ENCODE measurements at places on chromosomes 4 and X.

- no peak for DNase-seq
Observed at GRCh38 chrX:43283187-43283586, 372.9 kb upstream of the MAOA start.

DNA sequence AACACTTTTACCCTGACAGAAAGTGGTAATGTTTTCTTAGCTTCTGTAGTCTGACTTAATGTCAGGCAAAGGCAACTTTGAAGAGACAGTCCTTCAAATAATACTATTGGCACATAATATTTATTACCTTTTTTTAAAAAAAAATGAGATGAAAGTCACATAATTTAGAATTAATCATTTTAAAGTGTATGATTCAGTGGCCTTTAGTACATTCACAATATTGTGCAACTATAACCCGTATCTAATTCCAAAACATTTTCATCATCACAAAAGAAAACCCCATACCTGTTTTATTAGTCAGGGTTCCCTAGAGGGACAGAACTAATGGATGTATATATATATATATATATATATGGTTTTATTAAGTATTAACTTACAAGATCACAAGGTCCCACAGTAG is 94.8 kb upstream of the TEX13A start:
- DNase-seq: no peak

DNA sequence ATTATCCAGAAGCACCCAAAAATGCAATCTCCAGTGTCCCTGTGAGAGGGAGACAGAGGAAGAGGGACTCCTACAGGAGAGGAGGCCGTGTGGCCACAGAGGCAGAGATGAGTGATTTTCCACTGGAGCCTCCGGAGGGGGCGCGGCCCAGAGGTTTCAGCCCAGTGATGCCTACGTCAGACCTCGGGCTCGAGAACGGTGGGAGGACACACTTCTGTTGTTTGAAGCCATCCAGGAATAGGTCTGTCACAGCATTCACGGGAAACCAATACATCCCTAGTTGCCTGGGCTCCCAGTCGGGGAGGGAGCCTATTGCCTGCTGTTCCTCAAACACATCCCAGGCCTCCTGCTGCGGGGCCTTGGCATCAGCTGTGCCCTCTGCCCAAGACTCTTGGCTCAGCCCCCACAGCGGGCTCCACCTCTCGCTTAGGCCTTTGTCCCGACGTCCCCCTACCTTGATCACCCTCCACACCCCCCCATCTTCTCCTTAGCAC is 39.2 kb upstream of the HMX1 start:
- peak; percentile 38 for DNase-seq

DNA sequence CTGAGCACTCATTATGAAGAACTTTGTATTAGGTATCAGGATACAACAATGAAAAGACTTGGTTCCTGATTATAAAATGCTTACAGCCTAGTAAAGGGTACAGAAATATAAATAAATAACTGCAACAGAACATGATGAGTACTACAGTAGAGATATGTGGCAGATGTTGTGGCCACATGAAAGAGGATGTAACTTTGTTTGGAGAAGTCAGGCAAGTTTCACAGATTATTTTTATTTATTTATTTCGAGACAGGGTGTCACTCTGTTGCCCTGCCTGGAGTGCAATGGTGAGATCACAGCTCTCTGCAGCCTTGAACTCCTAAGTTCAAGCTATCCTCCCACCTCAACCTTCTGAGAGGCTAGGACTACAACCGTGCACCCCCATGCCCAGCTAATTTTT is 15.8 kb upstream of the UBE2K start:
- DNase-seq: no peak

DNA sequence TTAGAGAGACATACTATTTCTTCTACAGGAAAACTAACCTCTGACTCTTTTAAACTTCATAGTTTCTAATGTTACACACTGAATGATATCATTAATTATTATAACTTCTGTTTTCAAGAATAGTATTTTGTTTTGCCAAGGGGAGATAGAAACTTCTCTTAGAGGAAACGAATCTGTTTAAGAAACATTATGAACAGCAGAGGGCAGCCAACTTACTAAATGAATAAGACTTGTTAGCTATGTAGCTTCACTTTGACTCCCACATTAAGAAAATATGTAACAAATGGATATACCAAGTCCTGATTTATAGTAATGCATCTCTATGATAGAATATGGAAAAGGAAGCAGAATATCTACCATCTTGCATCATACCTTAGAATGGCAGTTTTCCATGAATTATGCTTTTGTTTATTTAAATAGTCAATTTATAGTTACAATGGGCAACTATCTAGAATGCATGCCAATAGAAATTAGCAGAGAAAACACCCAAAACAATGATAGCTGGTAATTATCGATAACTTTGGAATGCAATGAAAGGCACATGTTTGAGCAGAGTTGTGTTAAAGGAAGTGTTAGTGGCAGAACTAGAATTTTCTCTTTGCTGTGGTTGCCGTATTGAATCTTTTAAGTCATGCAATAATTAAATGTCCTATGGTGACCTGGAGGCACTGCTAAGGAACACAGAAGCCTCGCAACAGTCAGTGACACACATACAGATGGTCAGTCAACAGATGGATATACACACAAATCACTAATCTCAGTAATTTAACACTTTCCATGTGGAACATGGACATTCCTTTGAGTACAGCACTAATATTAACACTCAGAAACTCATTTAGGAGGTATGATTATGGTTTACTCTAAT is 105.7 kb upstream of the PDLIM3 start:
- DNase-seq: no peak

DNA sequence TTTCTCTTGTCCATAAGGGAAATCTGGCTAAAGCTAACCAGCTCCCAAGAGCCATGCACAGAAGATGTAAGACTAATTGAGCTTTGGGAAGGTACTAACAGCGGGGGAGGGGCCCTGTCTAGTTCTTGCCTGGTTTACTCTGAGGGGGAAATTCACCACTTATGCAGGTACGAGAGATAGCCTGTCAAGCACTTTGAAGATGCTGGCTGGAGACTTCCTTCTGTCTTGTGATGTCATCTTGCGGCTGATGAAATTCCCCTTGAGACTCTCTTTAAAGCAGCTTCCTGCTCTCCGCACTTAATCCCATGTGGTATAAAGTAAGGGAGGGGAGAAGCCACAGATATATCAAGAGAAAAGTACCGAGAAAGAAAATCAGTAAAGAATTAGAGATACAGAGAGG is 345.3 kb downstream of the MAPK10 start:
- DNase-seq: no peak

DNA sequence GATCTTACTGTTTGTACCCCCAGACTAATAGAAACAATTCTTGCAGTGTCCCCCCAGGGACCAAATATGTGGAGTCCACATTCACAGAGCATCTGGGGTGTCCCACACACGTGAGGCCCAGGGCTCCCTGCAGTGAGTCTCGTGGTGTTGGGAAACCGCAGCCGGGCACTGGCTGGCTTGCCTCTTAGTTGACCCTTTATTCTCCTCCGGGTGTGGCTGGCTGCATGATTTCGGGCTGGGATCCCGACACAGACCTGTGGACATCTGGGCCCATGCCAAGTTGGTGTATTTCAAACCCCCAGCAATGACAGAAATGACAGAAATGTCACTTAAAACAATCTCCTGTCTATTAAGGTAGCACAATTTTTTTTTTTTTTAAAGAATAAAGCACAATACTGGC is 15.6 kb upstream of the CLDN24 start:
- DNase-seq: no peak

- DNase-seq: no peak
Observed at GRCh38 chrX:101551380-101551767, 1.0 kb downstream of the ARMCX1 start.

- no peak for DNase-seq
Observed at GRCh38 chrX:67543818-67544217, at the start of gene AR. Gene AR (plus strand): TSS chrX:67544021. CDS start chrX:67545147, 1,126 bp downstream.

DNA sequence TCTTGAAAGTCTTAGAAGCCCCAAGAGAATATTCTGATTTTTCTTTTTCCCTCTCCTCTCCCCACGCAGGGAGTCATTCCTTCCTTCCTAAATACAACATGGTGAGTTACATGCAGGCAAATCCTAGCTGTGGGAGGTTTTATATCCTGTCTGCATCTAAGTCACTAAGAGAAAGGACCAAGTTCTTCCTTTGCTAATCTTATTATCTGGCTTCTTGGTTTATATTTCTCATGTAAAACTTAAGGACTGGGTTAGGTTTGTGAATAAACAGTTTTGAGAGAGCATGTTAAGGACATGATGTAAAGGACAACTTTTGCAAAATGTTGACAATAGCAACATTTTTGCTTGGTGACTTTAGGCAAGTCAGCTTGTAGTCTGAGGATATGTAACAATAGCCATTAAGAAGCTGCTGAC is 5.1 kb upstream of the CXCL9 start:
- no peak for DNase-seq

- DNase-seq: no peak
Observed at GRCh38 chrX:40298572-40299479, 201.1 kb upstream of the BCOR start.

- DNase-seq: no peak
Observed at GRCh38 chr4:124636788-124637187, 75.7 kb downstream of the ANKRD50 start.

DNA sequence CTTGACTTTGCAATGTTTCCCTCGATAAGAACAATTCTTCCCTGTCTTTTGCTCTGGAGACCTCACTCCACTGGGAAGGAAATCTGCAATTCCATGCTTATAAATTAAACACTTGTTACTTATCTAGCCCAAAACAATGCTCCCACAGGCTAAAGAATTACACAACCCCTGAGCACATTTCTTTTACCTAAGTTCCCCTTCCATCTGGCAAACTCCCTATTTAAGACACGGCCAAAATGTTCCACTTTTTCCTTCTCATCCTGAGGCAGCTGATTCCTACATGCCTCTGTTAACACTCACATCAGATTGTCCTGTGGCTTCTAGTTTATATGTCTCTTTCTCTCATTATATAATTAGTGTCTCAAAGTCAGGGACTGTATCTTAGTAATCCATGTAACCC is 211.7 kb downstream of the COX18 start:
- no peak for DNase-seq

DNA sequence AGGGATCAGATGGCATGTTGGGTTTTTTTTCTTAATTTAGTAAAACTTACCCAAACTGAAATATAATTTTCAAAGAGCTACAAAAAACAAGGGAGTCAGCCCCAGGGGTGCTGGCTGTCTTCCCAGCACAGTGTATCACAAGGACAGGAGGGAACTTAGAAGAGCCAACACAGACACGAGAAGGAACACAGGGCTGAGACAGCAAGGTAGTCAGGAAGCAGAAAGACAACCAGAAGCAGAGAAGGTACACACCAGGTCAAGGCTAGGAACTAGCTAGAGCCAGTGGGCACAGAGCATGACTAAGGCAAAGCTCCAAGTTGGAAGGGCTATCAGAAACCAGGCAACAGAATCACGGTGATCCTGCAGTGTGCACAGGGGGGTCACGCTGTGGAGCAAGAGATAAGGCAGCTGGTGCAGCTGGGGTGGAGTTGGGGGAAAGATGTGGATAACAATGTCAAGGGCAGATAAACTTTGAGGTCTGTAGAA is 168.7 kb downstream of the NR3C2 start:
- no peak for DNase-seq

DNA sequence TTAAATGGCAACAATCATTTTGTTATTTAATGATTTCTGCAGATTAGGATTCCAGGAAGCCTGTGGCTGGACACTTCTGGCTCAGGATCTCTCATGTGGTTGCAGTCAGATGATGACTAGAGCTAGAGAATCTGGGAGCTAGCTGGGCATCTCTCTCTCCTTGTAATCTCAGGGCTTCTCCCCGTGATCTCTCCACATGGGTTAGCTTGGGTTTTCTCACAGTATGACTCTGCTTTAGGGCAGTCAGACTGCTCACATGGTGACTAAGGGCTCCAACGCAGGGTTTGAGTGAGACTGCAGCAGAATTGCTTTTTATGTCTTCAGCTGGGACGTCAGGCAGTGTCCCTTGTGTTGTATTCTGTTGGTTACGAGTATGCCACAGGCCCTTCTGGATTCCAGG is 361.4 kb downstream of the CBLL2 start:
- no peak for DNase-seq

DNA sequence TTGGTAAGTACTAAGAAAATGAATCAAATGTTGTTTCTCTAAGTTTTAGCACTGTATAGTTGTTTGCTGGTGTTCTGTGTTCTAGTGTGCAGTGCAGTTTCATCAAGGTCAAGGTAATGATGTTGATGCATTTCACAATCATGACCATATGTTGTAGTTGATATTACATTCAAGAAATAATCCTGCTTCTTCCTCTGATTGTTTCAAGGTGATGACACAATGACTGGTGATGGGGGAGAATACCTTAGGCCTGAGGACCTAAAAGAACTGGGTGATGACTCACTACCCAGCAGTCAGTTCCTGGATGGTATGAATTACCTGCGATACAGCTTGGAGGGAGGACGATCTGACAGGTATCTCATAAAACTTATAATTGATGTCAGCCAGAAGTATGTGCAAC is 261.6 kb downstream of the ANK2 start:
- DNase-seq: no peak

GRCh38 chr4:153521999-153522801 is 56.0 kb downstream of the TMEM131L start:
- DNase-seq: no peak

- DNase-seq: no peak
Observed at GRCh38 chr4:70518716-70519115, 347 bp downstream of the AMTN start.

DNA sequence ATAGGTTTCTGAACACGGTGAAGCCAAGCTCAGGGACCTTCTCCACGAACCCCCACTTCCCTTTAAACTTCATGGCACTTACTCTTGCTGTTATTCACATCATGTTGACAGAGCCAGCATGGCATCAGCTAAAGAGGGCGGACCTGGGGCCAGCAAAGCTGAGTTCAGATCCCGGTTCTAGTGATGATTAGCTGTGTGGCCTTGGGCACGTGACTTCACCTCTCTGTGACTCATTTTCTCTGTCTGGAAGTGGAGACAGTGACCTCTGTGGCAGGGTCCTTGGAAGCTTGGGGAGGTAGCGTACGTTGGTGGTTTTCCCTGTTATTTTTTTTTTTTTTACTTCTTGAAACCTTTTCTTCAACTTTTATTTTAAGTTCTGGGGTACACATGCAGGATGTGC is 13.4 kb downstream of the EVC start:
- no peak for DNase-seq

DNA sequence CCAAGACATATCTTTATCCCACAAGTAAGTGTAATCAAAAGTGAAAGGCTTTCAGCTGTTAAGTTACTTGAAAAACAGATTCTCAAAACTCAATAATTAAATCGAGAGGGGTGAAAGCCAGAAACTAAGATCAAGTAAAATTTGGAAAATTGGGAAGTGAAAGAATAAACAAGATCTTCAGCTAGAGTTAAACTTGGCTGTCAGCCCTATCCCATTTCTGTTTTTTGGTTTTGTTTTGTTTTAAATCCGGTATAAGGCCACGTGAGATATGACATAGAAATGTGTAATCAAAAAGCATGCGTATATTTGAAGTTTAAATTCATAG is 856.8 kb downstream of the STIM2 start:
- DNase-seq: no peak

- no peak for DNase-seq
Observed at GRCh38 chrX:7996414-7996813, 69.2 kb upstream of the PNPLA4 start.

DNA sequence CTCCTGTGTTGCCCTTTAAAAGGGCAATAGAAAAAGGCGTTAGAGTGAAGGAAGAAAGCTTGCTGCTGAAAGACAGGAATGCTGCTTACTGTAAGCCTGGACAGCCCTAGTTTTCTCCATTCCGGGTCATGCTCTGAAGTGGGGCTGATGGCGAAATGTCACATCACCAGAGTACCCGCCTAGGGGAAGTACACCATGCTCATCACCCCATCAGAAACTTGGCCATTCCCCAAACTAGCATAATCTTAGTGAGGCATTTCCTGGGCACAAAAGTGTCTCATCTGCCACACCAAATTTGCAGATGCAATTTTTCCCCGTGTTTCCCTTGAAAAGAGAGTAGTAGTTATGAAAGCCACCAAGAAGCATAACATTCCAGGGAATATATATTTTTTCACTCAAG is 47.8 kb upstream of the CAMK2D start:
- DNase-seq: no peak
